ENCODE measurements at places on chromosomes 16 and 17.
A peak's percentile ranks its signal among the peaks of the same experiment; 100 is the strongest.

DNA sequence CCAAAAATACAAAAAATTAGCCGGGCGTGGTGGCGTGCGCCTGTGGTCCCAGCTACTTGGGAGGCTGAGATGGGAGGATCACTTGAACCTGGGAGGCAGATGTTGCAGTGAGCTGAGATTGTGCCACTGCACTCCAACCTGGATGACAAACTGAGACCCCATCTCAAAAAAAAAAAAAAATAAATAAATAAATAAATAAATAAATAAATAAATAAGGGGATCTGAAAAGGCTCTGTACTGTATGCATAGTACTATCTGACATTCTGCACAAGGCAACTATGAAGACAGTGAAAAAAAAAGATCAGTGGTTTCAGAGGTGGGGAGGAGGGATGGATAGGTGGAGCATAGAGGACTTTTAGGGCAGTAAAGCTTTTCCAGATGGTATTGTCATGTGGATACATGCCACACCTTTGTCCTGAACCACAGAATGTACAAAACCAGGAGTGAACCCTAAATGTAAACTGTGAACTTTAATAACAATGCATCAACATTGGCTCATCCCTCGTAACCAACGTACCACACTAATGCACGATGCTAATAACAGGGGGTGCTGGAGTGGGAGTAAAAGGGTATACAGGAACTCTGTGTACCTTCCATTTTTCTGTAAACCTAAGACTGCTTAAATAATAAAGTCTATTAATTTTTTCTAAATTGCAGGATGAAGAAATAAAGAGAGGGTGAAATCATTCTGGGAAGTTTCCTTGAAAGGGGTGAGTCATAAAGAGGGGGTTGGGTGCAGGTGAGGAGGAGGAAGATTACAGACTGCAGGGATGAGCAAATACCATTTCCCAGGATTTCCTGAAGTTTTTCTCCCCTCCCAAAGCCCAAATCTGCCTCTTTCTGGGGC lies 155.8 kb upstream of the SDK2 start:
- peaks cover 25% of the 10 kb centered on the region for H3K4me1 ChIP-seq
- no peak for DNase-seq
- H3K4me3 ChIP-seq: no peak overlapping the region
- peaks cover 9% of the 10 kb centered on the region for H3K27me3 ChIP-seq
- no peaks in the 10 kb centered on the region for H3K36me3 ChIP-seq

DNA sequence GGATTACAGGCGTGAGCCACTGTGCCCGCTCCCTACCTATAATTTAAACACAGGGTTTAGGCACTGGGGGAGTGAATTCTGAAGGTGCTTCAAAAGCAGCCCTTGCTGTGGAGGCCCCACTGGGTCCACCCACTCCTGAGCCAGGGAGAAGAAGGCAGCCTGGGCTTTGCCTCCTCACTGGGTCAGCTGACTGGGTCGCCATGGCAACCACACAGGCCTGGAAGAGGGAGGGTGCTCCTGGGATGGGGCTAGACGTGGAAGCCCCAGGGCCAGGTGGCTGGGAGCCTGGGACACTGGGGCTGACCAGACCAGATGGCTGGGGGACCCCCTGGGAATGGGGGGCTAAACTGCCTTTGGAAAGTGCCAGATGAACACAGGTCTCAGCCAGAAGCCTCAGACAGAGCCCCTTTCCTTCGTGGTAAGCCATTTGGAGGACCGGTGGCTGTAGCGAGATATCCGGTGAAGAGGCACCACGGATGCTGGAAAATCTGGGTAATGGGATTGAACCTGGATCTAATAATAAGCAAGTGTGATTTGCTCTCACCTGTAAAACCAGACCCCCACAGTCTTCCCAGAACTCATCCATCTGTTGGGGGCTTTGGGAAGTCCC lies 32.9 kb downstream of the TRARG1 start:
- no peak overlapping the region for H3K27ac ChIP-seq
- no peaks in the 10 kb centered on the region for H3K36me3 ChIP-seq
- H3K4me1 ChIP-seq: no peaks in the 10 kb centered on the region
- no peak overlapping the region for H3K4me3 ChIP-seq
- no peak for DNase-seq

DNA sequence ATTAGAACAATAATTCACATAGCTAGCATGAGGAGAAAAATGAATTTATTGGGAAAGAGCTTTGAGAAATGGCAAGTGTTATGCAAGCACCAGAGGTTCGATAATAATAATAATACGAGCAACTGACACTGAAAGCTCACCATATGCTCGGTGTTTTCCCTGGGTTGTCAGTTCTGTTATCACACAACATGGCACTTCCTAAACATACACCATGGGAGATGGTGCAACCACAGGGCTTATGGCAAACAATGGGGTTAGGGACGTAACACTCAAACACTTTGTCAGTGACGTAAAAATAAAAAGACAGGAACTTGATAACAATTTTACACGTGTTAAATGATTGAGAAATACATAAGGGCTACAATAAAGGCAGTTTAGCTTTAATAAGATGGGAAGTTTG lies 23.7 kb downstream of the OR1D5 start:
- no peaks in the 10 kb centered on the region for H3K36me3 ChIP-seq
- H3K4me3 ChIP-seq: no peak overlapping the region
- no peaks in the 10 kb centered on the region for H3K27me3 ChIP-seq
- H3K27ac ChIP-seq: no peak overlapping the region
- DNase-seq: no peak

DNA sequence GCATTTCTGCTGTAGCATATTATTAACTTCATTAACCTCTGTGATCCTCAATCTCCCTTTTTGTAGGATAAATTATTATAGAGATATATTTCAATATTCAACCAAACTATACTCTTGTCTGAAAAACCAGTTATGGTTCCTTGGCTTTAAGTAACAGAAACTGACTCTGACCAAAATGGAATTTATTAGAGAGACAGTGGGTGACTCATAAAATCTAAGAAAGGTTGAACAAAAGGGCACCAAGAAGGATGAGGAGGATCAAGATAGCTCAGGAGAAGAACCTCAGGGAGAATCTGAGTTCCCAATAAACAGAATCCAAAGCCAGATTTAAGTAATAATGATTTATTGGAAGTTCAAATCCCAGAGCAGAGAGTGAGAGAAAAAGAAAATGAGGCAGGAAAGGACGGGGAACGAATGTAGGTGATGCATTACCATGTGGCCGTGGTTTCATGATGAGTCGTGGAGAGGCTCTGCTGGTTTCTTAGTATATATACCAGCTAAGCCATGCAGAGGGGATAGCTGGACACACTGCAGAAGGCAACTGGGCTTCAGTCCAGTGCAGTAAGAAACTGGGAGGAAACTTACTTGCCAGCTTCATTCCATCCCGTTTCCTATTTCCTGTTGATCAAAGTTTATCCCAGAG lies 151.5 kb upstream of the GOT2 start:
- no peak for DNase-seq
- no peak overlapping the region for H3K27ac ChIP-seq
- H3K4me1 ChIP-seq: no peaks in the 10 kb centered on the region
- no peaks in the 10 kb centered on the region for H3K27me3 ChIP-seq

DNA sequence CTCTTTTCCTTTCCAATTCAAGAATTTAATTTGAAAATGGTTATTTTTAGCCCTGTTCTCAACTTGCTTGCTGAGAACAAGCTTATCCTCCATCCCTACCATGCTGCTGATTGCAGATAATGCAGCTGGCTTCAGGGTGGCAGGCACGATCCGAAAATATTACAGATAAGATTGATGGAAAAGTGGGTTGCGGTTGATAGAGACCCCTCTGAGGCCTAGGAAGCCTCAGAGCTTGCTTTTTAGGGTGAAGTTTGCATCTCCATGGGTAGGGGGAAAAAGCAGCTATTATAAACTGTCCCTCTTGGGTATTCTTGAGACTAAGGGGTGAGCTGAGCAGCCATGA lies 116.5 kb upstream of the GOT2 start:
- no peak for DNase-seq
- no peak overlapping the region for H3K27ac ChIP-seq
- no peaks in the 10 kb centered on the region for H3K27me3 ChIP-seq
- no peaks in the 10 kb centered on the region for H3K4me1 ChIP-seq
- H3K4me3 ChIP-seq: no peak overlapping the region

GRCh38 chr17:62888148-62888547 lies 77.9 kb upstream of the TANC2 start:
- H3K27ac ChIP-seq: no peak overlapping the region
- no peaks in the 10 kb centered on the region for H3K36me3 ChIP-seq
- peaks cover 27% of the 10 kb centered on the region for H3K4me1 ChIP-seq
- DNase-seq: no peak
- H3K27me3 ChIP-seq: no peaks in the 10 kb centered on the region

- H3K27ac ChIP-seq: no peak overlapping the region
- no peaks in the 10 kb centered on the region for H3K27me3 ChIP-seq
- H3K4me1 ChIP-seq: no peaks in the 10 kb centered on the region
- no peaks in the 10 kb centered on the region for H3K36me3 ChIP-seq
- no peak for DNase-seq
- H3K4me3 ChIP-seq: no peak overlapping the region
Observed at GRCh38 chr16:50015631-50016030, 9.4 kb upstream of the CNEP1R1 start.

DNA sequence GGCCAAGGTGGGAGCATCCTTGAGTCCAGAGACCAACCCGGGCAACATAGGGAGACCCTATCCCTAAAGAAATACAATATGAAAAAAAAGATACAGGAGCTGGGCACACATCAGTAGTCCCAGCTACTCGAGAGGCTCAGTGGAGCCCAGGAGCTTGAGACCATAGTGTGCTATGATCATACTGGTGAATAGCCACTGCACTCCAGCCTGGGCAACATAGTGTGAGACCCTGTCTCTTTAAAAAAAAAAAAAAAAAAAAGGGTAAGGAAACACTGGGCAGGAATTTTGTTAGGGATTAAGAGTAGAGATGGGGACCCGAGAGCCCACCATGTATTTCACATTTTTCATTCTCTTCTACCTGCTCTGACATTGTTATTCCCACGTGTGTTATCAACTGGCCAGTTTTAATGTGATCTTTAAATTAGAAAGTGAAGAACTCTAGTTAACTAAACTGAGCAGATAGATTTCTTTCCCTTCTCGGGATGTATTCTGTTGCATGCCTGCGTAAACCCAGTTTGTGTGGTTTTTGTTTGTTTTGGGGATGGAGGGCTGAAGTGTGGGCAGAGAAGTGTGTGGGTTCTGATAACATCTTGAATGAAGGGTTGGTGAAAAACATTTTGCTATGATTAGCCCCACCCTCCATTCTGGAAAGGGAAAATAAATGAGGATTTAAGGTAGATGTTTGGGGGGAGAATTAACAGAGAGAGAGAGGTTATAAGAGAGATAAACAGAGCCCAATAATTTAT lies 17.2 kb upstream of the SNTB2 start:
- peaks cover 13% of the 10 kb centered on the region for H3K36me3 ChIP-seq
- H3K27me3 ChIP-seq: no peaks in the 10 kb centered on the region
- H3K27ac ChIP-seq: no peak overlapping the region
- no peak for DNase-seq

DNA sequence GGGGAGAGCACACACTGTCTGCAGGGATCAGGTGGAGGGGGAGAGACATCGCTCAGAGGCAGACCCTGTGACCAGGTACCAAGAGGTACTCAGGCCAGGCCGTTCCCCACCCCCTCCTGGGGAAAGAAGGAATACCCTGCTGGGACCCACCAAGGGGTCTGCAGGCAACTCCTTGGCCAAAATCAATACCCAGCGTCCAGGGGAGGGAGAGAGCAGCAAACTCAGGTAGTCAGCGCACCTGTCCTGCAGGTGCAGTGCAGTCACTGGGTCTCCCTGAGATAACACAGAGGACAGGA lies 57.5 kb upstream of the DOC2B start:
- no peak overlapping the region for H3K4me3 ChIP-seq
- H3K36me3 ChIP-seq: no peaks in the 10 kb centered on the region
- no peak overlapping the region for H3K27ac ChIP-seq
- DNase-seq: no peak
- no peaks in the 10 kb centered on the region for H3K4me1 ChIP-seq

GRCh38 chr17:44209786-44210341 lies 9.6 kb downstream of the UBTF start:
- H3K4me3 ChIP-seq: no peak overlapping the region
- H3K36me3 ChIP-seq: peaks cover 8% of the 10 kb centered on the region
- H3K27me3 ChIP-seq: no peaks in the 10 kb centered on the region

GRCh38 chr16:68823401-68824135 lies 19.8 kb upstream of the TANGO6 start:
- H3K4me3 ChIP-seq: peak overlapping the region; percentile 39
- H3K4me1 ChIP-seq: peaks cover 13% of the 10 kb centered on the region
- H3K27me3 ChIP-seq: no peaks in the 10 kb centered on the region
- H3K27ac ChIP-seq: peak overlapping the region; percentile 59

DNA sequence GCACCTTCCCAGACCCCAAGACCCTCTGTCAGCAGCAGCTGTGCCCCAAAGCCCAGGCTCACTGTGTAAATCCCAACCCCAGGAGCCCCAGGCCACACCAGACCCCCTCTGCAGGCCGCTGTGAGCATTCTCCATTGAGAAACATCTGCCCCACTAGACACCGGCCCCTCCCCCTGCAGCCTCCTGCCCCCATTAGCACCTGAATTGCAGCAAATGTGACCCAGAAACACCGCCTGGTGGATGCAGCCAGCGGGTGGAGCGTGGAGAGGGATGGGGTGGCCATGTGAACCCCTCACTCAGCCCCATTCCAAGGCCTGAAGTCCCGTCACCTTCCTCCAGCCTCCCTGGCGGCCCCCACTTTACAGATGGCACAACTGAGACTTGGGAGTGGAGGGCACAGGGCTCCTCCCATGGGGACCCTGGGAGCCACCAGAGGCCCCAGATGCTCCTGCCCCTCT lies 2.2 kb downstream of the UBALD1 start:
- H3K27me3 ChIP-seq: no peaks in the 10 kb centered on the region
- no peak overlapping the region for H3K27ac ChIP-seq
- H3K36me3 ChIP-seq: no peaks in the 10 kb centered on the region
- peak overlapping the region; percentile 85 for H3K4me3 ChIP-seq

DNA sequence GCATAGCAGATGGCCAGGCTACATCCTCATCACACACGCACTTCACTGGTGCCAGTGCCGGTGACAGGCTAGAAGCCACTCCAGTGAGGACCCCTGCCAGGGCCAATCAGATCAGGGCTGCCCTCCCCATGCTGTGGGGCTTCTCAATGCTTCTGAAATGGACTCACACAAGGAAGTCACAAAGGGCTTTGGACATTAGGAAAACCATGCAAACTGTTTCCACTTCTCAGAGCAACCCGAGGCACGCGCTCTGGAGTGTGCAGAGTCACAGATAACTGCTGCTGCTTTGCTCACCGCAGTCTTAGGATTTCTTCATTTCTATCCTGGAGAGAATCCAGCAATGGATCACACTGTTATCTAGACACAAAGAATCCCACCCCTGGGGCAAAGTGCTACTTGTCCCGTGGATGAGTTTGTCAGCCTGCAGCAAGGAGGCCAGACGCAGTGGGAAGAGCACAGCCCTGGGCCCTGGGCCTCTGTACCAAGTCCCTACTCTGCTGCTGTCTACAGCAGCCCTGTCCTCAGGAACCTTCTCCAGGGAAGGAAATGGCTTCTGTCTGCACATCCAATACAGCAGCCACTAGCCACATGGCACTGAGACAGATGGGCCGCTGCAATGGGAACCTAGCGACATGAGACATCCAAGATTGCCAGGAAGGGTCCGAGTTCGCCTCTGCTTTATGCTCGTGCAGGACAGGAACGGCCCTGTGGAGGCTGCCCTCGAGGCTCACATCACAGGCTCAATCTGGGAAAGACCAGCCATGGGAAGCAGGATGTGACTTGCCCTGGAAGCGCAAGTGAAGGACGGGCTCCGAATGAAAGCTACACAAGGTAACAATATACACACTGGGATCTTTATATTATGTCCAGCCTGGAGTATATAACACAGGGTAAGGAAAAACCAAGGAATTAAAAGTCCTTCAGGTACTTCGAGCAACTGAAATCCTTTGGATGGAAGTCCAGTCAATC lies 169.3 kb downstream of the ZFHX3 start:
- H3K36me3 ChIP-seq: no peaks in the 10 kb centered on the region
- no peak overlapping the region for H3K27ac ChIP-seq
- H3K27me3 ChIP-seq: no peaks in the 10 kb centered on the region
- H3K4me1 ChIP-seq: peaks cover 15% of the 10 kb centered on the region
- DNase-seq: peak; percentile 8
